ENCODE measurements at places on chromosomes 3 and 15.

- DNase-seq, result no peak
Observed at GRCh38 chr15:36778531-36778930, 199.1 kb downstream of the CDIN1 start.

DNA sequence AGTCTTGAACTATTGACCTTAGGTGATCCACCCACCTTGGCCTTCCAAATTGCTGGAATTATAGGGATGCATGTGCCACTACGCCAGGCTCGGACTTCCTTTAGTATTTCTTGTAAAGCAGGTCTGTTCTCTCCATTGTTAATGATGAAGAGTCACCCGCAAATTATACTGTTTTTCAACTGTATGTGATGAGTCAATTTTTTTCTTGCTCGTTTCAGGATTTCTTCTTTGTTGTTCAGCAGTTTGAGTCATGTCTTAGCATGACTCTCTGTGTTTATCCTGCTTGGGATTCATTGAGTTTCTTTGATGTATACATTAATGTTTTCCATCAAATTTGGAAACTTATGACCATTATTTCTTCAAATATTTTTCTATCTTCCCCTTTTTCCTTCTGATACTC is 28.9 kb downstream of the GRAMD1C start:
- no peak for DNase-seq

DNA sequence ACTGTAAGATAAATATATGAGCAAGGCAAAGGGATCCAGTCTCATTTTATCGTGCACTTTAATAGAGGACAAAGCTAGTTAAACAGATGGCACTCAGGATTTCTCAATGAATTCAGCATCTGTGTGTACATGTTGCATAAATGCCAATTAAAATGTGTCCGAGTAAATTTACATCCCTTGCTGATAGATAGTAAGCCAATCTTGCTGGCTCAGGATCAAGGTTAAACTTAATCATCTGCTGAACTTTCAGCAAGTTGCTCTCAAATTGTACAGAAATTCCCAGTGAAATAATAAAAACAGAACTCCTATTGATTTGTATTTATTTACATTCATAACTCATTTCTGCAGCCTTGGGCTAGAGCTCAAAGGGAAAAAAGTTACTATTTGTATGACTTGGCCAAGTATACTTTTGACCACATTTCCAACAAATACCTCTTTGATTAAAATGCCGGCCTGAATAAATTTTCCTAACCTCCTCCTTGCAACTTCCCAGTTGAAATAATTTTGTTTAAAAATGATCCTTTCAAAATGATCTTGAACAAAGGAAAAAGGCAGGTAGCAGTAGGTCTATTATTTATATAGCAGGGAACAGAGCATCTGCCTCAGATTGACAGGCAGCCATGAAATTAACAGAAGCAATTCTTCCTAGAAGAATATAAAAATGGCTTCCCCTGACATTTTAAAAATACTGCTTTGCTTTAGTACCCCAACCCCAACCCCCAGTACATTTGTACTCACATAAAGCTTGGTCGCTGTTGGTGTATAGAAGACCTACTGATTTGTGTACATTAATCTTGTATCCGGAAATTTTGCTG is 1001.9 kb downstream of the ROBO1 start:
- peak; percentile 57 for DNase-seq

DNA sequence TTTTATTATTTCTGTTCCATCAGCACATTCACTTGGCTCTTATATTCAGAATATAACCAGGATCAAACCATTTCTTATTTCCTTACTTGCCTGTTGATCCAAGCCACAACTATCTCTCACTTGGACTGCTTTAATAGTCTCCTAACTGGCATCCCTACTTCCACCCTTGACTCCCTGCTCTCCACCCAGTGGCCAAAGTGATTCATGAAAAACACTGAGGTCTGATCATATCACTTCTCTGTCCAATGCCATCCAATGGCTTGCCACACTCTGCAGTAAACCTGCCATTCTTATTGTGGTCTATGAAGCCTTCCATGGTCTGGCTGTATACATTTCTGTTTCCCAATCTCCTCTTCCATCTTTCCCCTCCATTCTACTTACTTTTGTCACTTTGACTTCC is 576.1 kb downstream of the PDCD6IP start:
- no peak for DNase-seq

DNA sequence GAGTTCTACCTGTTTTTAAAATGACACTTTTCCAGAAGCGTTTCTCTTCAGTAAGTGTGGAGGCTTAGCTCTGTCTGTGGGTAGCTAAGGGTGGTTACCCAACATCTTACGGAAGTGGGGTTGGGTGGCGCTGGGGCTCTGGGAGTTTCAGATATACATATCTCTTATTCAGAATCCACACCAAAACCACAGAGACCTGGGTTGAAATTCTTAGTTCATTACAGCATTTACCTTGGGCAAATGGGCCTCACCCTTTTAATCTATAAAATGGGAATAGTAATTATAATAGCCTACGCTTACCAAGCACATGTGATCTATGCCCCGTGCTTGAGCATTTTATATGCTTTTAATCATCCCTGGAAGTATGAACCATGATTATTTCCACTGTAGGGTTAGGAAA is 9.4 kb downstream of the PTPRG start:
- no peak for DNase-seq

DNA sequence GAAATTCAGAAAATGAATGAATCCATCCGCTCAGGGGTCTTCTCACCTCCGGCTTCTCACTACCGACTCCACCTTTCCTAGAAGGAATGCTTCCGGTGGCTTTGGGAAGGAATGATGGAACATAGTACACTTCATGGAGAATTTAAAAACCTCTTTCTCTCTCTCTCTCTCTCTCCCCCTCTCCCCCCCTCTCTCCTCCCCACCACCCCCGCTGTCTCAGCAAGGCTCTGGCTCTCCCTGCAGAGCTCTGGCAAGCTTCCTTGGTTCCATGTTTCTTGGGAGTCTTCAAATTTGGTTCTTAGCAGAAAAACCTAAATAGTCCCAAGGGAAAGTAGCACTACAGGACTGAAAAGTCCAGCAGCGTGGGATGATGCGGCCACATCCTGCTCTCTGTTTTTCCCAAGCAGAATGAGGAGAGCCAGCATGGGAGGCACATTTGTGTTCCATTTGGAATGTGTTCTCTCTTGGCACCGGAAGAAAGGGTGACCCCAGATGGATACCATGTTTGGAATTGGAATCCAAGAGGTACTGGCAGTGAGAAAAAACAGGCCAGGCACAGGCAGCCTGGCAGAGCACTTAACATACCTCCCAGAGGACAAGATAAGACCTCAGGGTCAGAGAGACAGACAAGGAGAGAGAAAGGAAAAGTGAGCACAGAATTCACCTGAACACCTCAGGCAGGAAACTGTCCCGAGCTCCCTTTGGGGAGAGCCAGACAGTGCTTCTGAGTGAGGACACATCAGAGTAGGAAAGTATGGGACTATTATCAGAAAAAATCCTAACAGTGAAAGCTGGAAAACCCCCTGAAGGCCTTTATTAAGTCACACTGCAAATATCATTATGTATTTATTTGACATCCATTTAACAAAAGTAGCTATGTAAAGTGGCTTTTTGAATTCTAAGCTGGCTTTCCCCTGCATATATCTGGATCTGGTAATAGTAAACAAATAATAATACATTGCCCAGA is at the start of gene POPDC2:
Gene POPDC2, minus strand, starts transcription at position 116 of the 967 bp plus-strand sequence. CDS start 166 bp downstream, outside the sequence.
- no peak for DNase-seq

DNA sequence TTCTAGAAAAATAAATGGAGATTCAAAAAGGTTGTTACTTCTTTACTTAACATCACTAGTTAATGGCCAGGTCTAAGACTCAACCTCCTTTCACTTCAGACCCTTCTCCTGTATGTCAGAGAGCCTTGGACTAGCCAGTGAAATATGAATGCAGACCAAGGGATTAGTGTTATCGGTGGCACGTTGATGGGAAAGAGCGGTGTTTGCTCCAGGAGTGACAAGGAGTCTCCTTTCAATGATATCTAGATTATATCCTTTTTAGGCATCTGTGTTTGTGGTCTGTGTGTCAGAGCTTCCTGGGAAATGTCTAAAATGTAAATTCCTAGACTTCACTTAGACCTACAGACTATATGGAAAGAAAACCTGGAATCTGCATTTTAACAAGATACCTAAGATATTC is 658.0 kb upstream of the KCNMB2 start:
- DNase-seq, result no peak

- DNase-seq, result no peak
Observed at GRCh38 chr3:130384476-130385025, 39.1 kb downstream of the COL6A5 start.

DNA sequence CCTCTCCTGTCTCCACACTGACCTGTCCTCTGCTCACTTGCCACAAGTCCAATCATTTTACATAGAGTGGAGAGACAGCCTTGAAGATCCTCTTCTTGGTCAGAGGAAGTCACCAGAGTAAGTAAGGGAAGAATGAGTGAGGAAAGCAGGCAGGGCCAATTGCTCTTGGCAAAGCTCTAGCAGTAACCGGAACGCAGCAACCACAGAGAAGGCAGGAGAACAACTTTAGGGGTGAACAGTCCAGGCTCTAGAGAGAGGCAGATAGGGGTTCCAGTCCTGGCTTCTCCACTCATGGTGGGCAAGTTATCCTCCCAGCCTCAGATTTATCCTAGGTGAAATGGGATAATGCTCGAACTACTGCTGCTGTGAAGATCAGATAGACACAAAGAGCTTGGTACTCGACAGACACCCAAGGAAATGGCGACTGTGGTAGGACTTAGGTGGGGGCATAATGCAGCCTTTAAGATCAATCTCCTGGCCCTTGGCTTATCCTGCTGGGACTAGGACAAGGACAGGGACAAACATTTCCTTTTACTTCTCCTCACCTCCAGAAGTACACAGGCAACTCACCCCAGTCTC is 1.2 kb upstream of the ADAMTSL3 start:
- no peak for DNase-seq

GRCh38 chr3:8650583-8651416 is 6.2 kb upstream of the SSUH2 start:
- DNase-seq, result no peak

DNA sequence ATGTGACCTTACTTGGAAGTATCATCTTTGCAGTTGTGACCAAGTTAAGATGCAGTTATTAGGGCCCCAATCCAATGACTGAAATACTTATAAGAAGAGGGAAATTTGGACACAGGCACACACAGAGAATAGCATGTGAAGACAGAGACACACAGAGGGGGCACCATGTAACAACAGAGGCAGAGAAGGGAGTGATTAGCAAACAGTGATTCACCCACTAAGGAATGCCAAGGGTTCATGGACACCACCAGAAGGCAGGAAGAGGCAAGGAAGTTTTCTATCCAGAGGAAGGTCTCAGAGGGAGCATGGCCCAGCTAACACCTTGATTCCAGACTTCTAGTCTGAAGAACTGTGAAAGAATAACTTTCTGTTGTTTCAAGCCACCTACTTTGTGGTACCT is 25.0 kb downstream of the SIDT1 start:
- no peak for DNase-seq

Measured in NCI-H1048 (cell line).